Skin of body (tissue), 3 donors: ENCODE measurements at places on chromosomes 6 and 20.

GRCh38 chr6:27294409-27294808 is 17.7 kb downstream of the POM121L2 start:
- DNase-seq: no peak

GRCh38 chr6:111573131-111573883 is 32.4 kb downstream of the TRAF3IP2 start:
- DNase-seq: peak; percentile 72

DNA sequence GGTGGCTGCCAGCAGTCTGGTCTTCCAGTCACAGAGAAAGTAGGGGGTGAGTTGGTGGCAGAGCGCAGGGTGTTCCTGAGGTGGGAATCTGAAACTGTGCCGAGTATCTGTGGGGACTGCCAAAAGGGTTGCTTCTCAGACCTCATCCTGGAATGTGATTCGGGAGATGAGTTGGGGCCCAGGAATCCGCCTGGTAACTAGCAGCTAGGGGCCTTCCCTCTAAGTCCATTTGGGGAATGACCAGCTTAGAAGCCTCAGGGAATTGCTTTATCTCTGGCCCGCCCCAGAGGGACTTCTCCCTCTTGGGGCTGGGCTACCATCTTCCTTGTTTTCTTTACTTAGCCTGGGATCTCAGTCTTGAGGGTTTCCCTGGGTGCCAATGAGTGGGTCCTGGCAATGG is 49.6 kb downstream of the MOCS1 start:
- no peak for DNase-seq

GRCh38 chr6:81204731-81205130 is 547.8 kb downstream of the TENT5A start:
- DNase-seq: no peak

DNA sequence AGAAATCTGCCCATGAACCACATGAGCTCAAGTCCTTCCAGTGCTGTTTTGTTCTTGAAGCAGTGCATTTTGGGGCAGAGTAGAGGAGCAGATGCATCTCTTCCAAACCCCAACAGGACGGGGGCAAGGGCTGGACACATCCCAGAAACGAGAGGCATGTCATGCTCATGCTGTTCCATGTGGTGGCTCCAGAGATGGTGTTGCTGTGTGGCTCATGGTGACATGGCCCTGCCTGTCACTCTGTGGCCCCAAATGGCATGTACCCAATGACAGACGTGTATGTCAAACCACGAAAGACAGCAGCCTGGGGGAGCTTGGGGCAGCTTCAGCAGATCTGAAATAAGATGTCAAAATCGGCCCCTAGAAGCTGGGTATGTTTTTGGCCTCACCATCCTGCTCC is 46.3 kb downstream of the NRN1 start:
- no peak for DNase-seq
